Naive B cell (primary cell): ENCODE measurements at places on chromosomes 2 and 18. TPM values are rescaled to one million over a fixed set of nuclear protein-coding genes. Genes with fewer than 3 reads are reported as not detected.

GRCh38 chr2:14944562-14945346 lies 312.2 kb downstream of the LRATD1 start:
- DNase-seq: no peak

- DNase-seq: no peak
Observed at GRCh38 chr2:207546822-207547221, 17.1 kb downstream of the CREB1 start.

GRCh38 chr2:11754700-11755015 lies 8.2 kb downstream of the LPIN1 start:
- DNase-seq: no peak

GRCh38 chr2:98026927-98027522 lies 31.3 kb upstream of the TMEM131 start:
- DNase-seq: peak; percentile 82

GRCh38 chr2:192148620-192149321 lies 46.0 kb downstream of the TMEFF2 start:
- no peak for DNase-seq

- no peak for DNase-seq
Observed at GRCh38 chr18:77948567-77948966, 698.9 kb downstream of the GALR1 start.

DNA sequence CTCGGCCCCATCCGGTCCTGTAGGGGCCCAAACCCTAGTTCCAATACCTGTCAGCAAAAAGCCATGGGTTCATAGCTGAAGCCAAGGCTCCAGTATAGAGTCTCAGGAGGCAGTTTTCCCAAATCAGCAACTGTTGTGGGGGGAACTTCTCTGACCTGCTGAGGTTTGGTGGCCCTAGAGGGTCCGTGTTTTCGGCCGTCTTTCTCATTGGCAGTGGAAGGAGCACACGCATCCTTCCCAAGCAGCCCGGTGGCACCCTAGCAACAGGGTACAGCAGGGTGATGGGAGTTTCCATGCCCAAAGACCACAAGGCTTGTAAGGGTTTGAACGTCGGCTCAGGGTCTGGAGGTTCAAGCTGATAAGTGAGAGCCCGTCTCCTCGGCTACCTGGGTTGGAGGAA lies 6.6 kb downstream of the FOSL2 start:
- DNase-seq: no peak

DNA sequence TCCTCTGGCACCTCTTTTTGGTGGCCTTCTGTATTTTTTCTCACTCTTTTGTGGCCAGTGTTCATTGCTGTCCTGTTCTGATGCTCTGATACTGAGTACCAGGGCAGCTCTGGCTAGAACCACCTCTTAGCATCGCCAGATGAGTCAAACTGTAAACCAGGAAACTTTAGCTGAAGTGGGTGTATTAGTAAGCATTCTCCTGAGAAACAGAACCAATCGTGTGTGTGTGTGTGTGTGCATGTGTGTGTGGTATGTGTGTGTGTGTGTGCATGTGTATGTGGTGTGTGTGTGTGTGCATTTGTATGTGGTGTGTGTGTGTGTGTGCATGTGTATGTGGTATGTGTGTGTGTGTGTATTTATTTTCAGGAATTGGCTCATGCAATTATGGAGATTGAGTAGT lies 166.3 kb upstream of the SKOR2 start:
- no peak for DNase-seq

GRCh38 chr2:143138292-143138691 lies 9.1 kb downstream of the ARHGAP15 start:
- no peak for DNase-seq

DNA sequence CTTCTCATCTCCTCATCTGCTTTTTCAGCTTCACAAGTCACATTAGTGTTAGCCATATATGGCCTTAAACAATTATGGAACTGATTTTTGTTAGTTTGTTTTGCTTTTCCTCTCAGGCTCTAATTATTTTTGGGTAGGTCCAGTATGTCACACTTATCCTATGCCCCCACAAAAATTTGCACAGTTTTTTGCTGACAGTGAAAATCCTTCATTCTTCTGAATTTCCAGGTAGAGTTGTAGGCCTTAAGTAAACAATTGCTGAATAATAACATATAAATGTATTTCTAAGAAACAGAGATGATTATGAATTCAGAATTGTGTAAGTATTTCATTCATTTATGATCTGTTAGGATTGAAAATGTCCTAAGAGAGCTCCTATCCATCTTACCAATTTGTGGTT lies 8.6 kb upstream of the SERPINB10 start:
- DNase-seq: no peak

DNA sequence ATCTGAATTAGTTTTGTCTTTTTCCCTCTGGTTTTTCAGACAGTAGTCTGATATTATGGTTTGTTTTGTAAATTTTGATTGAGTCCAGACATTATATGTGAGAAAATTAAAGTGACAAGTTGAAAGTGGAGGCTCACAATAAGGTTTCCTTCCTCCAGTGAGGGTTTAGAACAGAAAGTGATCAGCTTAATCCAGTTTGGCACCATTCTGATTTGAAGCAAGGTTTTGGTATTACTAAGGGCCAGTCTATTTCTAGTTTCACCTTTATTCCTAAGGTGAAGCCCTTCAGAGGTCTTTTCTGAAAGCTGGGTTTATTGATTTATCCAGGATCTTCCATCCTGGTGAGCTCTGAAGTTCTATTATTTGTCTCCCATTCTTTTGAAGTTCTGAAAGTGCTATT lies 68.7 kb downstream of the CDC42EP3 start:
- no peak for DNase-seq

DNA sequence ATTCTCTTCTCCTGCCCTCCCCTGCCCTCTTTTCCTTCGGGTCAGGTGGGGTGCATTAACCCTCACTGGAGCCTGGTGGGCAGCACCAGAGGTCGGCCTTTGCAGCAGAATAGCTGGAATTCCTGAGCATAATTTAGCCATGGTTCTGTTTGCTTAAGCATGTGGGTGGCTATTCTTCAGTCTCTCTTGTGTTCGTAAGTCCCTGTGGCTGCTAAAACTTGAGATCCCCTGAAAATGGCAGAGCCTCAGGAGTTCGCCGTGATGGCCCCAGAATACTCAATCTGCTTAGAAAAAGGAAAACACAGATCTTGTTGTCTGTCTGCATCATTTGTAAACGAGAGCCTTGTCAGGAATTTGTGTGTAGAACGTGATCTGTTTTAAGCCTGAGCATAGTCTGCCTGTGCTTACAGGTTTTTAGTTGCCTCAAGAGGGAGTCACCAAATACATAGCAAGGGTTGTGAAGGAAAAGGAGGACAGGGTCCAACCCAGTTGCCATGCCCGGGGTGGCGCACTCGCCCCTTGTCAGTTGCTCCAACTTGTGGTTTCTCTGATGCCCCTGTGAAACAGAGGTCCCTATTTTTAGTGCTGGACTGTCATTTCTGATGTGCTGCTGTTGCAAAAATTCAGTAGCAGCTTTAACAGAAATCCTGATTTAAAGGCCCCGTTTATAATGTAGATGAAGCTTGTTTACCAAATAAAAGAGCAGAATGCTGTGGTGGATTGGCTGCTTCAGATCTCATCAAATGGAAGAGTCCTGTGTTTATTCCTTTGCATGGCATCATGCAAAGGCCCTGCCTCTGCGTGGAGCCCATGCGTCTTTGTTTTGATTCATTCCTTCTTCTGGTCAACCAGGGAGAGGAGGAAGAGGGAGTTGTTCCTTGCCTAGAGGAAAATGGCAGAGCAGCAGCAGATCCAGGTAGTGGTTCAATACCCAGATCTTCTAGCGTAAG lies 74.8 kb downstream of the WDSUB1 start:
- DNase-seq: no peak

DNA sequence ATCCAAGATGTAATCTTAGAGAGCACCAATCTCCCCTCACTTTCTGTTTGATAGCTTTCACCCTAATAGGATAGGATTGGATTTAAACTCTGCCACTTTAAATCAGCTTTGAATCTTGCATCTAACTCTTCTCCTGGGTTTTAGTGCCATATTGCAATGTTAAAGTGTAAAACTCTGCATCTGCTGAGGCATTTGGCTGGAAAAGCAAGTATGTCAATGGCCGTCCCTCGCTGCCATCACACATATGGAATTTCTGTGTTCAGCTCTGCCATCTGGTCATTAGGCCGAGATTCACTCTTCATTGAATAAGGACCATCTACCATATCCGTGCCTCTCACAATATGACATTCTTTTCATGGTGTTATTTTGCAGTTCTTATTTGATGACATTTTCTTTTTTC lies 728.1 kb upstream of the PIK3C3 start:
- no peak for DNase-seq

DNA sequence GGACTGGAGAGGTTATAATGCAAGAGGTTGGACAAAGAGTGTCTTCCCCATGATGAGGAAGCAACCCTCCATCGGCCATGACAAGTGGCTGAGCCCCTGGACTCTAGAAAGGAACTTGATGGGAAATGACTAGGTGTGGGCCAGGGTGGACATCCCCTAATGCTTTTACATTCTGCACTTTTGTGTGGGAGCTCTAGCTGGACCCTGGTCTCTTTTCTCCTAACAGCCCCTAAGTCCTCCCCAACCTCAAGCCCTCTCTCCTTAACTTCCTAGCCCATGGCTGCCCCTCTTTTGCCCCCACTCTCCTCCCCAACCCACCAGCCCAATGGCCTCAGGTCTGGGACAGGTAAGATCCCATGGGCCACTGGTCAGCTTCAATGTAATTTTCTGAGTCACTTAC lies 2.4 kb downstream of the CD207 start:
- DNase-seq: no peak

GRCh38 chr2:75431276-75431675 lies 129.5 kb downstream of the EVA1A start:
- DNase-seq: no peak

GRCh38 chr2:5777131-5777535 lies 84.9 kb downstream of the SOX11 start:
- no peak for DNase-seq

GRCh38 chr2:240292619-240293525 lies 142.6 kb upstream of the GPC1 start:
- DNase-seq: no peak

GRCh38 chr2:75799859-75800258 lies 89.1 kb upstream of the GCFC2 start:
- no peak for DNase-seq

GRCh38 chr18:11150271-11150615 lies 874 bp upstream of the PIEZO2 start:
- no peak for DNase-seq

DNA sequence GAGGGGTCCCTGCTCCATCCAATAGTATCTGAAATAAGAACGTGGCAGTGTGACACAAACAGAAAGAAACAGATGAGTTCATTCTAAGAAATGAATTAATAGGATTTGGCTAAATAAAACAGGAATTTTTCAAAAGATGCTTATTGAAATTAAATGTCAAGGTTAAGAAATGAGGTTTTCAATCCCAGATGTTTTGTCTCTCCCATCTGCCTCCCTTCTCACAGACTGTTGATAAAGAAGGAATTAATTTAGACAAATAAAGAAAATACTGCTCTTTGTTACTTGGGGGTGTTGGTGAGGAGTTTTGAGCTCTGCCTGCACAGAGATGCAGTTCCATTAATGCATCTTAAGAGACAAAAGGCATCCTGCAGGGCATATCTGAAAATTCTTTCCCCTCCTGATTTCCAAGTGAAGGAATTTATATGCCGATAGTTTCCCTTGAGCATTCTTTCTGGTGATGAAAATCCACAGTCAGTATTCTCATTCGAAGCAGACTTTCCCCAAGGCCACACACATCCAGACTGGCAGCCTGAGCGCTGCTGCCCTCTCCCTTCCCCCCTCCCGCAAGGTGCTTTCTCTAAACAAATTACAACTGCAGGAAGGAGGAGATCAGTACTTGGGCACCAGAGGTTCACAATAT lies 385.4 kb upstream of the RND3 start:
- no peak for DNase-seq

DNA sequence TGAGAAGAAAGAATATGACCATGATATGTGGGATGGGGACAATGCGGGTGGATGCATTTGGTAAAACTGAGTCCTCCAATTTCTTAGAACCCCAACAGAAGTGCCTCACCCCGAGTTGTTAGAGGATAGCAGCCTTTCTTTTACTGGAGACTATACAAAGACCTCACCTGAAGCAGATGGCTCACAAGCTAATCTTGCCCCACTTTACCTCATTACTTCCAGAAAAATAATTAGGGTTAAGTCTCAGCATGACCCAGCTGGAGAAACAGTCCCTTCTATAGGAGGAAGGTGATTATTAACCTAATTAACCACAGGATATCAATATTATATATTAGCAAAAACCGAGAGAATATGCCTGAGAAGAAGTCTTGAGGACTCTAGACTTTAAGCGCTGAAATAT lies 128.4 kb downstream of the PDE1A start:
- no peak for DNase-seq

DNA sequence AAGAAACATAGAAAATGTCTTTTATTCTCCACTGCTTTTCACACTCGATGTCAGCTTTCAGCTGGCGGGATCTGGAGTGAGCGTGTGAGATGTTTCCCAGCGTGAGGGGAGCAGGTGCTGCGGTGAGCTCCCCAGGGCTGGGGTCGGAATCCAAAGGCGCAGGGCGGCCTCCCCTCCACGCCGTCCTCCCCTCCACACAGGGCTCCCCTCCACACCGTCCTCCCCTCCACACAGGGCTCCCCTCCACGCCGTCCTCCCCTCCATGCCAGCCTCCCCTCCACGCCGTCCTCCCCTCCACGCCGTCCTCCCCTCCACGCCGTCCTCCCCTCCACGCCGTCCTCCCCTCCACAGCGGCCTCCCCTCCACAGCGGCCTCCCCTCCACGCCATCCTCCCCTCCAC lies 26.9 kb upstream of the KCNG2 start:
- no peak for DNase-seq

Gene PROKR1
- not detected for polyA plus RNA-seq

Gene CNTNAP5
- polyA plus RNA-seq: not detected

Gene DAW1
- not detected for polyA plus RNA-seq

Gene FASTKD1
- 14.9 TPM for polyA plus RNA-seq

Gene SERPINB2
- polyA plus RNA-seq: not detected

Gene CCDC150
- polyA plus RNA-seq: 0.60 TPM

Gene INHBB
- polyA plus RNA-seq: not detected

Gene FAM124B
- not detected for polyA plus RNA-seq
